ENCODE measurements at places on chromosomes 3 and 15.

DNA sequence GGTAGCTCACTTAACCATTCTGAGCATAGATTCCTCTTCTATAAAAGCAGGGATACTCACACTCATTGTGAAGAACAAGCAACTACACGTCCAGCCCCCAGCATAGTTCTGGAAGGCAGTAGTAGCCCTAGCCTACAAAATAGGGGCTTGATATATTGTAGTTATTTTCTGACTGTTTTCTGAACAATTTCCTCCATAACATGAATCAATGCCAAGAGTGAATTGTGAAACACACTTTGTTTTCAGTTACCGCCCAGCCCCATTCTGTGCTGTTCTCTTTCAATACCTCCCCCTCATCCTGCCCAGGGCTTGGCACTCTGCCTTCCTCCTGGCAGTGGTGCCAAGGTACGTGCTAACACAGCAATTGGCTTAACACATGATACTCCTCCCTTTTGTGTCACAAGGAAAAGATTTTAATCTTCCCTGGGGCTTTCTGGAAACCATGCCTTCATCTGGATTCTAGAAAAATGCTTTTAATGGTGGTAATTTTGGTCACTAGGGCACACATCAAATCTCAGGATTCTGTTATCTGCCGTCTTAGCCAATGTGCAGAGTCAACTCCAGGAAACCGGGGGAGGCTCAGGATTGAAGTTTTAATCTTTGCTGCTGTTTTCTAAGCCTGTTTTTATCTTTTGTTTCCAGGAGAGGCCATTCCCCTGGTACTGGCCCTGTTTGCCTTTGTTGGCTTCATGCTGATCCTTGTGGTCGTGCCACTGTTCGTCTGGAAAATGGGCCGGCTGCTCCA, 37.2 kb downstream of the IL20RB start:
- DNase-seq: no peak

DNA sequence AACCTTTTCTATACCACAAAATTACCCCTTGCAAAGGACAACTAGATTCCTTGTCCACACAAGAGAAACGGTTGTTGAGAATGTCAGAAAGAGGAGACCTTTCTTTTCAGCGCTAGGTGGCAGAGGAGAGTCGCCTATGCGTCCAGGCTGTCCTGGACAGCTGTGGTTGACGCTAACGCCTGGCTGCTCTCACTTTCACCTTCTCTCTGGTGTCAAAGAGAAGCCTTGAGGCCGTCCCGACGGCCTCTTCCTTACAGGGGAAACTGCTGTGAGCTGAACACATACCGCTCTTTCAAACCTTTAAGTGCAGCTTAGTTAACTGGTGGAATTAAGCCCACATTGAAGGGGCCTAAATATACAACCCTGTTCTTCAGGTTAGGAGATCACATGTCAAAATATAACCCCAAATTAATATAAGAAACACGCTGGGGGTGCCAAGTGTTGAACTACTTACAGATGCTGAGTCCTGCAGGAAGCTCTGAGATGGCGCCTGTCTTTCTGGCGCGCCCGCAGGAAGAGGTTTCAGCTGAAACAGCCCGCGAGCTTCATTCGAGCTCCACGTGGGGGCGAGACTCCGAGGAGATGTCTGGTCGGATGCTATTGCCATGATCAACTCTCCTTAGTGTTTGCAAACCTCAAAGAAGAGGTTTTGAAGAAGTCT, 26.1 kb upstream of the KBTBD8 start:
- DNase-seq: peak; percentile 84

DNA sequence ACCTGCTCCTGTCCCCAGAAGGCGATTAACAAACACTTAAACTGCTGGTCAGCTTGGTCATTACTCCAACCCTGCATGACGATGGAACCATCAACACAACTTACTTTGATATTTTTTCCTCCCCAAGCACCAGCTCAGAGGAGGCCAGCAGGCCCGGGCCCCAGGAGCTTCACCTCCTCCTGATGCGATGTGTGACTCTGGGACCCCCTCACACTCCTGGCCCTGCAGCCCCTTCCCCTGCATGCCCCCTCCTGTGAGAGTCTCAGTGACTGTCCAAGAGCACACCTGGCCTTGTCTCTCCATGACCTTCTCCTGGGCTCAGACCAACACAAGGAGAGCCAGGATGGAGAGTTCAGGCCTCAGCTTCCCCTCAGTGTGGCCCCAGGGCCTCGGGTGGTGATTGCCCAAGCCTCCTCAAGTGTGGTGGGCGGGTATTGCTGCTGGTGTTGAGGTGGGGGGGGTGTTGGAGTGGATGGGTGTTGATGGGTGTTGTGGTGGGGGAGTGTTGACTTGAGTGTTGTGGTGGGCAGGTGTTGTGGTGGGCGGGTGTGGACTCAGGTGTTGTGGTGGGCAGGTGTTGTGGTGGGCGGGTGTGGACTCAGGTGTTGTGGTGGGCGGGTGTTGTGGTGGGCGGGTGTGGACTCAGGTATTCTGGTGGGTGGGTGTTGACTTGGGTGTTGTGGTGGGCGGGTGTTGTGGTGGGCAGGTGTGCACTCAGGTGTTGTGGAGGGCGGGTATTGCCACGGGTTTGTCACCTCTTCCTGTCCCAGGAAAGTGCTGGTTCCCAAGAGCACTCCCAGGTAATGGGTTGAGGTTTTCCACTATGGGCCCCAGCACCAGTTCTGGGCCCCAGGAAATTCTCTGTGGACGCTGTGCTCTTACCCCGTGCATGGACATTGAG, 68.1 kb downstream of the TFRC start:
- no peak for DNase-seq

GRCh38 chr3:113783980-113784379, 37.1 kb downstream of the ATP6V1A start:
- no peak for DNase-seq

- no peak for DNase-seq
Observed at GRCh38 chr15:36796161-36796560, 216.7 kb downstream of the CDIN1 start.

GRCh38 chr3:107740992-107741896, 218.5 kb downstream of the BBX start:
- no peak for DNase-seq

GRCh38 chr3:10533737-10534023, 28.3 kb upstream of the ATP2B2 start:
- no peak for DNase-seq

DNA sequence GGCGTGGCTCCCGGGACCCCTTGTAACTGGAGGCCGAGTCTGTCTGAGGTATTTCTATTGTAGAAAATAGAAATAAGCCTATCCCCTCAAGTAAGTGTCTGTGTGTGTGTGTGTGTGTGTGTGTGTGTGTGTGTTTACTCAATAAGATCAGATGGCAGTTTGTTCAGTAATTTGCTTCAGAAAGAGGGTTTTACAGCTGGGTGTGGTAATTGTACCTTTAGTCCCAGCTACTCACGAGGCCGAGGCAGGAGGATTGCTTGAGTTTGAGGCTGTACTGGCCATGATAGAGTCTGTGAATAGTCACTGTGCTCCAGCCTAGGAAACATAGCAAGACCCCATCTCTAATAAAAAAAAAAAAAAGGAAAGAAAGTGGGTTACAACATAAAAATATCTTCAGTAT, 8.7 kb downstream of the SPINT1 start:
- no peak for DNase-seq

DNA sequence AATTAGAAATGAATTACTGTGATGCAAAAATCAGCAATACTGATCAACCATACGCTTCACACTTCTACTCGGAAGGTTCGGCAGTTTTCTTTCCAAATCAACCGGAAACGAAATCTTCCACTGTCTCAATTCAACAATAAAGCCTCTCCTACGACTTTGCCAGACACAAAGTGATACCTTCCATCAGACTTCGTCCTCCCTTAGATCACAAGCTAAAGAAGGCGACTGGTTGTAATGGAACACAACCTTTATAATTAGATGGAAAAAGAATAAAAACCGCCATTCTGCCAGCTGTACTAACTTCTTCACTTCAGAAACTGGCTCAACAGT, 618 bp downstream of the PARL start:
- no peak for DNase-seq

- DNase-seq: no peak
Observed at GRCh38 chr15:41292521-41292920, 39.9 kb downstream of the OIP5 start.

DNA sequence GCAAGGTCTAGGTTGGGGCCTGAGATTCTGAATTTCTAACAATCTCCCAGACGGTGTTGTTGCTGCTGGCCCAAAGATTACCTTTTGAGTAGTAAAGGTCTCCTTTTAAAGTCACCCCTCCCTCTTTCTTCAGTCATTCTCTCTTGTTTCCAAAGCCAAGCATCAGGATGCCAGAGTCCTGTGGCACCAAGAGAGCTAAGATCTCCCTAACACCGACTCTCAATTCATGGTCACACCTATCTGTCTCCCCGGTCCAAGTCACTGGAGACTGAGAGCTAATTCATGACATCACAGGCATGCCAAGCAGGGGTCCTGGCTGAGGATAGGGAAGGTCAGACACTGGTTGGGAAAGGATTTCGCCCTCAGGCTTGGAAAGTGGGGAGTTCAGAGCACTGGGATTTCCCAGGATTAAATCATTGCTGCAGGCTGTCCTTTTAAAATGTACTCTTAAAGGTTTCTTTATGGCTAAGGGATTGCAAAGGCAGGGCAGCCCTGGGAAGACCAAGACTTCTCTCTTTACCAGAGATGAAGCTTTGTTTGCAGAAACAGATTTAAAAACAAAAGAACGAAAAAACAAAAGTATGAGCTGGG, 7.3 kb downstream of the SHOX2 start:
- no peak for DNase-seq

DNA sequence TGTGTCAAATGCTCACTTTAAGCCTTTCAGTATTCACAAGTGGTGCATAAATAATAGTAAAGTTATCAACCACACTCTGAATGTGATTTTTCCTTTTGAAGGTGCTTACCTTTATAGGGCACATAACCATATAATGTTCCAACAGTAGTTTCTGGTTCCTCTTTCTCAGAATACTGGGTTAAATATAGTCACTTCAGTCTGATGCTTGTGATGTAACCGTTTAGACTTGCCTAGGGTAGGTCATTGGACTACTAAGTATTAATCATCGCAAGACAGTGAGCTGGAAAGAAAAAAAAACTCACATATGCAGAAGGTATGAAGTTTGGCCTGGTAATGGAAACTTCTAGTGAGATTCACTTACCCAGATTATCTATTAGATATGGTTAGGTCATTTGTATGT, 1.9 kb downstream of the KBTBD8 start:
- DNase-seq: peak; percentile 50

- DNase-seq: no peak
Observed at GRCh38 chr3:128112357-128112968, 11.1 kb downstream of the RUVBL1 start.

DNA sequence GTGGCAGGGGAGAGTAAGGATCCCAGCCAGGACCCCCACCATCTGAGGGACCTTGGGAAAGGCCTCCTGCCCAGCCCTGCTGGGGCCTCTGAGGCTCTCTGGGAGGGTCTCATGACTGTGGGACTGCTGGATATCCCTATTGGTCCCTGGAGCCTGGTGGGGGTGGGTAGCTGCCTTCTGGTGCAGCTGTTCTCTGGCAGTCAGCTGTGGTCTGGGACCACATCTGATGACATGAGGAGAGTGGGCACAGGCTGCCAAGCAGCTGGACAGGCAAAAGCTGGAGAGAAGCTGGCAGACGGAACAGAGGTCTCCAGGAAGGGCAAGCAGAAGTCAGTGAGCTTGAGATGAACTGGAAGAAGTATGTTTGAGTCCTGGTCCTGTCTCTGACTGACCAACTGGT, 22.4 kb downstream of the PLEKHO2 start:
- DNase-seq: no peak

DNA sequence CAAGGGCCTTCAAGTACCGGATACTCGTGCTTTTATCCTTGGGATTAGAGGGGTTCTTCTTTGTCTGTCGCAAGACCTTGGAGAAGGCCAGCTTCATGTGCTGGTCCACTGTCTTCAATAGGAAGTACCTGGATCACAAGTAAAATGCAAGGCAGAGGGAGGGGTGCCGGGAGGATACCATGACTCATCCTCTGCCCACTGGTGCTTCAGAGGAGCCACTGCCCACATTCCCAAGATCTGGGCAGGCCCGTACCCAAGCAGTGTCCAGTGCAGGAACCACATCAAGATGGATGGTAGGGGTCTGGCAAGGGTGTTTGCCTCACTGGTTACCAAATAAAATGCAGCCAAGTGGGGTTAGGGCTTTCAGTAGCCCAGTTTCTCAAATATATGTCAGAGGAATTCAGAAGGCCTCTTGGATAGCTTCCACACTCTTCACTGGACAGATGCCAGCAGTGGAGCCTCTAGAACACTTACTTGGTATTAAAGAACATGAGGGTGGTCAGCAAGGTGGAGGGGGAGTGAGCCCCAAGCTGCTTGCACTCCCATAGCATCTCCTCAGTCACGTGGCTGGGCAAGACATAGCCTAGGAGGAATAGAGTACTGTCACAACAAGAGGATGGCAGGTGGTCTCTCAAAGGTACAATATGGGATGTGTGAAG, 3.6 kb upstream of the IMPDH2 start:
- no peak for DNase-seq

- DNase-seq: no peak
Observed at GRCh38 chr3:99971761-99972160, 142.5 kb downstream of the FILIP1L start.

- DNase-seq: peak; percentile 29
Observed at GRCh38 chr3:69740103-69741021, 1.1 kb downstream of the MITF start.

DNA sequence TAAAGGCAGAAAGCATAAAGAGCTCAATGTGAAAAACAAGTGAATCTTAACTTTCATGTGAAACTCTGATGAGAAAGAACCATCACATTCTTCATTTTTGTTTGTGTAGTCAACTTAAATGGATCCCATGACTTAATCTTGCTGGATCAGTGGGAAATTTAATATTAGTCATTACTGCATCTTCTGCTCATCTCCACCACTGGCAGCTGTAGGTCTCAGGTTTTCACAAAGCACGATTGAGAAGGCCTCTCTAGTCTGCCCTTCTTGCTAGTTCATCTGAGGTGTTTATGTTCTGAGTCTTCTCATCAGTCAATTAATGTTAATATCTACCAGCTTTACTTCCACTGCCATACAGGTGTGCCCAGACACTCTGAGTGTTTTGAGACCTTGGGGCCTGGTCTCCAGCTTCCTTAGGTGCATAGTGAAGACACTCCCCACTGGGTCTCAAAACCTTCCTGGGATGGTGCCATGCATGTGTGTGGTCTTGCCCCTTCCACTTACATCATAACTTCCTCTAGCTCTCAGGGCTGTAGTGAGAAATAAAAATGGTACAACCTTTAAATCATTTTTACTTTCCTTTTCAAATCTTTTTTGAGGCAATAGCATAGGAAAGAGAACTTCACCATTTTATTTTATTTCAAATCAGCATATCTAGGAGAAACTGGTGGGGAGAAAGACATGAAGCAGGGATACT, 421.6 kb upstream of the CBLB start:
- no peak for DNase-seq

DNA sequence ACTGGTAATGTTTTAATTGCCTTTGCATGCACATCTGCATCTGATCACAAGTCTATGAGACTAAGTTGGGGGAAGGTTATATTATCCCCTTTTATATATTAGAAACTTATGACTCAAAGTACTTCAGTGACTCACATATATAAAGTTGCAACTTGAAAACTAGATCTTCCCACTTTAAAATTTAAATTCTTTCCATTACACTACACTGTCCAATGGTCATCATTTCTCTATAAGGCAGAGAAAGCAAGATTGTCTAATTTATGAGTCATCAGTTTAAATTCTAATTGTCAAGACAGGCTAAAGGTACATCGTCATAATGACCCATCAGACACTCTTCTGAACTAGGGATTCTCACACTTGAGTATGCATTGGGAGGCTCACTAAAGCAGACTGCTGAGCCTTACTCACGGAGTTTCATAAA, 37.9 kb downstream of the CPA3 start:
- no peak for DNase-seq

Data from GM13976 (cell line).